Fibroblast of skin of left quadriceps (primary cell): ENCODE measurements at places on chromosomes 1 and 21.

DNA sequence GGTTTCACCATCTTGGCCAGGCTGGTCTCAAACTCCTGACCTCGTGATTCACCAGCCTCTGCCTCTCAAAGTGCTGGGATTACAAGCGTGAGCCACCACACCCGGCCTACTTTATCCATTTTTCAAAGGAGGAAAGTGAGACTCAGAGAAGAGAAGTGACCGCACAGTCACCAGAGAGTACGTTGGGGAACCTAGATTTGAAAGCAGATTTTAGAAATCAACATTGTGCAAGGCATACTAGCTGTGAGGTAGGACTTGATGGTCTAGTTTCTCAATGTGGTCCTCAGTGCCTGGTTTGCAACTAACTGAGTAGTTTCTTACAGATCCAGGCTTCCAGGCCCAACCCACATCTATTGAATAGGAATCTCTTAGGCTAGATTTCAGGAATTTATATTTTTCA, 1.7 kb upstream of the PRCC start:
- no peak for DNase-seq

GRCh38 chr1:36162680-36163239, 6.8 kb downstream of the MAP7D1 start:
- no peak for DNase-seq

GRCh38 chr1:71438626-71439025, 357.8 kb upstream of the ZRANB2 start:
- DNase-seq: no peak

DNA sequence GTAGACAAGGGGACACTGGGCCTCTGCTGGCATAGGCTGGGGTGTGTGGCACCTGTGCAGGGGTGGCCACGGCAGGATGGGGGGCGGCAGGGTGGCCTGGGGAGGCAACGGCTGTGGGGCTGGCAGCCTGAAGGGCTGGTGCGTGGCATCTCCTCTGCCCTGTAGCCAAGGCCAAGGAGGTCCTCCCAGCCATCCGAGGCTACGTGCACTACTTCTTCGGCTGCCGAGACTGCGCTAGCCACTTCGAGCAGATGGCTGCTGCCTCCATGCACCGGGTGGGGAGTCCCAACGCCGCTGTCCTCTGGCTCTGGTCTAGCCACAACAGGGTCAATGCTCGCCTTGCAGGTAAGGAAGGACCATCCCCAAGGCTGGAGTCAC, 36.0 kb upstream of the LHX4 start:
- DNase-seq: no peak

DNA sequence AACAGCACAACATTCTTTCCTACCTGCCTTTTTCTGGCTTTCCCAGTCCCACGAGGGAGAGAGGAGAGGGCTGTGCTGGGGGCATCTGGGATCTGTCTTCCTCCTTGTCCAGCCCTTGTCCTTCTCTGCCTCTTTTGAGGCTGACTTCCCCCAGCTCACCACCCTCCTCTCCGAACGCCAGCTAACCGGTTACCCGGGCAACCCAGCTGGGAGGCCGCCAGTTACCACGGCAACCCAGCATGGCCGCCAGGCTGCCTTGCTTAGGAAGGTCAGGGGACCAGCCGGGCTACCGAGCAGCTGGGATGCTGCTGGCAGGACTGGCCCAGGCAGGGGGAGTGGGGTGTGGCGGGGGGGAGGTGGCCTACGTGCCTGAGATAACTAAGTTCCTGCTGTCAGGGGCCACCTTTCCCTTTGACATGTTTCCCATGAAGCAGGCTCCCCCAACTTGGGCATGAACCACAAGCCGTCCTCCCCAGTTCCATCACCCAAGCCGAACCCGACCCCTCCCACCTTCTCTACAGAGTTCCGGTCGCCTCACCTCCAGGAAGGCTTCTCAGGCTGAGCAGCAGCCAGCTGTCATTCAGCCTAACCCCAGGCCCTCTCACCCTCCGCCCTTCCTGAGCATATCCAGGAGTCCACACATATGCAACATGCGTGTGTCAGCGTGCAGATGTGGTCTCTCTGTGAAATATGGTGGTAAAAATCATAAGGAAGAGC, 8.7 kb downstream of the PLEKHA6 start:
- DNase-seq: peak; percentile 54

GRCh38 chr1:197521118-197521739, 253.2 kb downstream of the CRB1 start:
- peak; percentile 26 for DNase-seq

DNA sequence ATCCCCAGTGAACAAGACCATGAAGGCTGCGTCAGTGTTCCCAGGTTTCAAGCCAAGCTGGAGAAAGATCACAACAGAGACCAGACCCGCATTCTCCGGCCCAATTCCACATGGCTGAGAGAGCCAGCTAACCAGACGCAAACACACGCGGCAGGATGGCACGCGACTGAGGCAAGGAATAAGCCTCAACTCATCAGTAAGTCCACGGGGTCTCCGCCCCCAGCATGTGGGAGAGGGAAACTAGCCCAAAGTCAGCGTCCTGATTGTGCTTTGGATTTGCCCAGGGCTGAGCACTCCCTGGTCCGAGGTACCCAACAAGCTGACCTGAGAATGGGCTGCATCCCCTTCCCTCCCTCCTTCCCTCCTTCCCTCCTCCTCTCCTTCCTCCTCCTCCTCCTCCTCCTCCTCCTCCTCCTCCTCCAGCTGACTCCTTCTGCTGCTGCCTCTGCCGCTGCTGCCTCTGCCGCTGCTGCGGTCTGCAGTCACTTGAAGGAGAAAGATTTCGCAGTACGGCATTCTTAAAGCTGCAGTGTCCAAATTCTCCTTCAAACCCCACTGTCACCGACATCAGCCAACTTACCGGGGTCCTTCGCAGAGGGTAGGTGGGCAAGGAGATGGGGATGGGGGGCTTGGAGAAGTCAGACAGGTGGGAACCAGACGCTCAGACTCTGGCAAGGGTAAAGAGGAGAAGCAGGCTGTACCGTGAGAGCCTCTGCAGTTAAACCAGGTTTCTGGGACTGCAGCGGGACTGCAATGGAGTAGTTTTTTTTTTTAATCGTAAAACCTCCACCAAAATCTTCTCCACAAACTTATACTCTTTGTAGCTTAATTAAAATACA, 33.0 kb upstream of the H6PD start:
- DNase-seq: no peak

- DNase-seq: peak; percentile 33
Observed at GRCh38 chr1:41073971-41074370, 52.4 kb upstream of the SLFNL1 start.

DNA sequence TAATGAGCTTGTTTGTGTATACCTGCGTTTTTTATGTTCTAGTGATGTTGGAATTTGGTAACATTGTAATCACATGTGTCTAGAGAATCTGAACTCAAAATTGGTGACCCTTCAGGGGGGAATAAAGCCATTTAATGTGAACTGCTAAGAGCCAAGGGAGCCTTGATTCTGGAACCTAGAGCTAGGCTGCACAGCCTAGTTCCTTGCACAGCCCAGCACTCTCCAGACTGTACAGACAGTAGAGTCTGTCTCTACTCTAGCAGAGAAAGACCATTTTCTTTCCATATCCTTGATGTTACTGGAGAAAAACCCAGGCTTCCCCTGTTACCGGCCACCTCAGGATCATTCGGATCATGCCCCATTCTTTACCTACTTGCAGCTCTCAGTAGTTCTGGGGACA, 8.6 kb downstream of the ARV1 start:
- no peak for DNase-seq

DNA sequence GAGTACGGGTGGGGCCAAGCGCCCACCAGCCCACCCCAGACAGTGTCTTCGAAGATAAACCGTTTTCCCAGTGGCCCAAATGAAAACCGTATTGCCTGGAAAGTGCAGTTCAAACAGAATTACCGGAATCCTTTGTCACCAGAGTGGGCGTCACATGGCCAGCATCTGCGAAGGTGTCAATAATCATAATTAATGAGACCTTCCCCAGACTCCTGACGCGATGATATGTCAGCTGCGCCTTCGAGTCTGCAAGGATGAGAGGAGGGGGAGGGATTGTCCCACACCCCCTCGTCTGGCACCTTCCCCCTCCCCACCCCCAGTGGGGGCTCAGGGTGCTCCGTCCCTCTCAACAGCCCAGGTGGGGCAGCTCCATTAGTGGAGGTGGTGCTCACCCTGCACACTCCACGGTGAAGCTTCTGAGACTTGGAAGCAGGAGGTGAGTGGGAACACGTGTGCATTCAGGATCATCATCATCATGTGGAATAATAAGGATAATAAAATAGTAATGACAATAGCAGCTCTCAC, 215.1 kb downstream of the PTPRU start:
- no peak for DNase-seq

- DNase-seq: peak; percentile 82
Observed at GRCh38 chr1:172993640-172994039, 57.1 kb downstream of the TNFSF18 start.

- DNase-seq: no peak
Observed at GRCh38 chr1:200774311-200774710, 35.6 kb downstream of the CAMSAP2 start.

DNA sequence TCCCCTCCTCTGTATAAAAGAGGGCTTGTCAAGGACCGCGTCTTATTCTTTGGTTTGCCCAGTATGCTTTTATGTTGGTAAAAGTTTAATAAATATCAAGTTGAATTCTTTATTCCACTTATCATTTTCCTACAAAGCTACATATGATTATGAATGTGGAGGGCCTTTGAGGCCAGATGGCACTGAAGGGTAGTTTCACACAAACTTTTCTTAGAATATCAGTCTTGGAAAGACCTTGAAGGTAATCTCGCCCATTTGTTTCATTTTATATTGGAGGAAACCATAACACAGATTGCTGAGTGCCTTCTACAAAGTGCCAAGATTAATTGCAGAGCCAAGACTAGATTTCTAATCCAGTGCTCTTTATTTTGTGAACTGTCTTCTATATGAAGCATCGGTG, 5.8 kb upstream of the FUBP1 start:
- no peak for DNase-seq

DNA sequence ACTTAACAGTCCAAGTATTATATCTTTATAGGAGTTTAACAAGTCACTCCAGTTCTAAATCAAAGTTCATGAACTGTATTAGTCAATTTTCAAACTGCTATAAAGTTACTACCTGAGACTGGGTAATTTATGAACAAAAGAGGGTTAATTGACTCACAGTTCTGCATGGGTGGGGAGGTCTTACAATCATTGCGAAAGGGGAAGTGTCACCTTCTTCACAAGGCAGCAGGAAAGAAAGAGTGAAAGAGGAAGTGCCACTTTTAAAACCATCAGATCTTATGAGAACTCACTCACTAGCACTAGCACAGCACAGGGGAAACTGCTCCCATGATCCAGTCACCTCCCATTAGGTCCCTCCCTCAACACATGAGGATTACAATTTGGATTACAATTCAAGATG, 70.0 kb downstream of the CLCA4 start:
- DNase-seq: no peak

GRCh38 chr1:31591425-31592093, 15.2 kb downstream of the TINAGL1 start:
- DNase-seq: no peak

GRCh38 chr1:53339736-53340635, 12.1 kb upstream of the LRP8 start:
- DNase-seq: no peak

DNA sequence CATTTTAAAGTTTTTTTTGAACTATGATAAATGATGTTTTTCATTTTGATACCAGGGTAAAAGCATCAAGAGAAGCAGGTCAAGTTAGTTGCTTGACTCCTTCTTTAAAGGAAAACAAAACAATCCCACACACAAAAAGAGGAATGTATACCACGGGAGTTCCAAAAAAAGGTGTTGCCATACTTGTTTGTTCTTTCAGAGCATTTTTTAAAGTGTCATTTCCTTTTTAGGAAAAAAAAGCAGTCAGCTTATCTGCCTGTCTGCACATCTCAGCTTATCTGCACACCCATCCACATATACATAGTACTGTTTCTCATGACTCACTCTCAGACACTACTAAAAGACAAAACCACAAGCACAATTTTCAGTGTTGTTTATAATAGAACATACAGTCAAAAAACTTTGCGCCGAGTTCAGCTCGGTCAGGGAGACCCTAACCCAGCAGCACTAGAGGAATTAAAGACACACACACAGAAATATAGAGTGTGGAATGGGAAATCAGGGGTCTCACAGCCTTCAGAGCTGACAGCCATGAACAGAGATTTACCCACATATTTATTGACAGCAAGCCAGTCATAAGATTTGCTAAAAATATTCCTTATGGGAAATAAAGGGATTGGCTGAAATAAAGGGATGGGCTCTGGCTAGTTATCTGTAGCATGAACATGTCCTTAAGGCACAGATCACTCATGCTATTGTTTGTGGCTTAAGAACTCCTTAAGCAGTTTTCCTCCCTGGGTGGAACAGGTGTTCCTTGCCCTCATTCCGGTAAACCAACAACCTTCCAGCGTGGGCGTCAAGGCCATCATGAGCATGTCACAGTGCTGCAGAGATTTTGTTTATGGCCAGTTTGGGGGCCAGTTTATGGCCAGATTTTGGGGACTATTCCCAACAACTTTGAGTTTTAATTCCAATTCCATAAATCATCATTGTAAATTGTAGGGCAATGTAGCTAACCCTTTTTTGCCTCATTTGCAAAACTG, 11.4 kb upstream of the MNDA start:
- no peak for DNase-seq

GRCh38 chr1:41812453-41812852, 106.3 kb downstream of the HIVEP3 start:
- peak; percentile 88 for DNase-seq

GRCh38 chr1:205735218-205735617, 14.8 kb downstream of the NUCKS1 start:
- no peak for DNase-seq

DNA sequence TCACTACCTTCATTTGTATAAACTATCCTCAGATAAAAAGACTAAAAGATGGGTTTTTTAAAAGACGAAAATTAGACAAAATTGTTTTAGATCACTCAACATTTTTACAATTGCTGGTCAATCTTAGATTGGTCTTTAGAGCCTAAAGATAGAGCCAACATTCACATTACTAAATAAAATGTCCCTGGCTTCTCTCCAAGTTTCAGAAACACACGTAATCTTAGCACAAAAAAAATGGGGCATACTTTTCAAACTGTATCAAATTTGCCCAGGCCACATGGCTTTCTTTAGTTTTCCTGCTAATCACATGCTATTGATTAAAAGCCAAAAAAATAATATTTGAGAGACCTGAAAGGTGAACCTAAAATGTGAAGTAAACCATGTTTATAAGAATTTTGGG, 288.1 kb downstream of the DPYD start:
- no peak for DNase-seq

GRCh38 chr1:160052936-160053335, 17.0 kb downstream of the KCNJ10 start:
- DNase-seq: no peak

DNA sequence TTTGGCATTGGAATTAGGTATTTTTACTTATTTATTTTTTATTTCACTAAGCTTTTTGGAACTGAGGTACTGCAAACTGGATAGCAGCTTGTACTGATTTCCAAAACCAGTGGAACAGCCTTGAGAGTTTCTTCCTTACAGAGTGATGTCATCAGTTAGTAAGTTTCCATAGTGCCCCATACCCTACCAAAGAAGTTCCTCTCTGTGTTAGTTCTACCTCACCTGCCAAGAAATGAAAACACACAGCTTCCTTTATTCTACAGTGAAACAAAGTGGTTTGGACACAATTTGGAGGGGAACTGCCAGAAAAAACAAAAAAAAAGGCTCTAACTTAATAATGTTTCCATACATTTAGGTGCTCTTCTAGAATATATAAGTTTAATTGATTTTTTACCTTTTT, 430.9 kb upstream of the ADGRL2 start:
- no peak for DNase-seq

- no peak for DNase-seq
Observed at GRCh38 chr1:30892671-30893073, 15.9 kb downstream of the SDC3 start.
